ENCODE measurements at places on chromosomes 5 and 9. TPM values are rescaled to one million over a fixed set of nuclear protein-coding genes. Genes with fewer than 3 reads are reported as not detected.

Gene TCF7
- total RNA-seq: 20.7 TPM

Gene AMACR
- 12.6 TPM for total RNA-seq

Gene PCDH12
- total RNA-seq: not detected

Gene PIGO
- 52.2 TPM for total RNA-seq

Gene HAPLN1
- not detected for total RNA-seq

Gene WDR31
- 1.4 TPM for total RNA-seq

Gene GABRA6
- total RNA-seq: not detected

Gene MARCOL
- total RNA-seq: not detected

Gene IFNA21
- total RNA-seq: not detected

Gene HEMGN
- total RNA-seq: not detected

Gene CCL27
- not detected for total RNA-seq

Gene SPATA31A3
- not detected for total RNA-seq

Gene MTX3
- 6.9 TPM for total RNA-seq

Gene TAF11L10
- total RNA-seq: not detected

Gene SH3TC2
- 0.29 TPM for total RNA-seq

Gene NR2F1
- 5.2 TPM for total RNA-seq

Gene ERBIN
- total RNA-seq: 35.7 TPM

Gene KCNIP1
- not detected for total RNA-seq

Gene ADGRV1
- 0.76 TPM for total RNA-seq

Gene ECSCR
- total RNA-seq: not detected

Gene PLPPR1
- total RNA-seq: not detected

Gene FSTL4
- total RNA-seq: 3.9 TPM

Gene ZDHHC21
- total RNA-seq: 2.0 TPM

Gene HTR1A
- not detected for total RNA-seq

Gene TEX53
- not detected for total RNA-seq

Gene NOXA1
- 1.4 TPM for total RNA-seq

Gene CTNNA1
- 213 TPM for total RNA-seq
